ENCODE measurements at places on chromosomes 7 and 10.

GRCh38 chr10:16848562-16849154 is 31.4 kb upstream of the RSU1 start:
- DNase-seq: no peak

- no peak for DNase-seq
These were observed 142.2 kb upstream of the VWC2 start for GRCh38 chr7:49631071-49631815.

DNA sequence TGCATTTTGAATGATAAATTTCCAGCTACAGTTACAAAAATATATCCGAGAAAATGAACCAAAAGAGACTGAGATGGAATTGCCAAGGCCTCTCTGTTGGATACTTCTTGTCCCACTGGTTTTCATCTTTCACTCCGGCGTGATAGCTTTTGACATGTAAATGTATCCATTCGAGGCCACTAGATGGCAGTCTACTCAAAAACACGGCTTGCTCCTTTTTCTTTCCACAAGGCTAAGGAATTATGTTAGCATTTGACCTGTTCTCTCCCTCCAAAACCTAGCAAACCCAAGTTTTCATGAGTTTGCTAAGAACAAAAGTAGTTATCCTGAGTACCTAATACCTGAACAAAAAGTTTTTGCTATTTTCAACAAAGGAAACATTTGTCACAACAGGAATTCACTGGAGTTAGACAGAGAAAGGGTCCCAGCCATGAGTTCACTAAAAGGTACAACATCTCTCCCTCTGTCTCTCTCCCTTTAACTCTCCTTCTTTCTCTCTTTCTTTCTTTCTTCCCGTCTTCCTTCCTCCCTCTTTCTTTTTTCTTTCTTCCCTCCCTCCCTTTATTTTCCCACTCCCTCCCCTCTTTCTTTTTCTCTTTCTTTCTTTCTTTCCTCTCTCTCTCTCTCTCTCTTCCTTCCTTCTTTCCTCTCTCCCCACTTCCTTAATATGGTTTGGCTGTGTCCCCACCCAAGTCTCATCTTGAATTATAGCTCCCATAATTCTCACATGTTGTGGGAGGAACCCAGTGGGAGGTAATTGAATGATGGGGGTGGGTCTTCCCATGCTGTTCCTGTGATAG is 207.9 kb upstream of the MYO3A start:
- no peak for DNase-seq

DNA sequence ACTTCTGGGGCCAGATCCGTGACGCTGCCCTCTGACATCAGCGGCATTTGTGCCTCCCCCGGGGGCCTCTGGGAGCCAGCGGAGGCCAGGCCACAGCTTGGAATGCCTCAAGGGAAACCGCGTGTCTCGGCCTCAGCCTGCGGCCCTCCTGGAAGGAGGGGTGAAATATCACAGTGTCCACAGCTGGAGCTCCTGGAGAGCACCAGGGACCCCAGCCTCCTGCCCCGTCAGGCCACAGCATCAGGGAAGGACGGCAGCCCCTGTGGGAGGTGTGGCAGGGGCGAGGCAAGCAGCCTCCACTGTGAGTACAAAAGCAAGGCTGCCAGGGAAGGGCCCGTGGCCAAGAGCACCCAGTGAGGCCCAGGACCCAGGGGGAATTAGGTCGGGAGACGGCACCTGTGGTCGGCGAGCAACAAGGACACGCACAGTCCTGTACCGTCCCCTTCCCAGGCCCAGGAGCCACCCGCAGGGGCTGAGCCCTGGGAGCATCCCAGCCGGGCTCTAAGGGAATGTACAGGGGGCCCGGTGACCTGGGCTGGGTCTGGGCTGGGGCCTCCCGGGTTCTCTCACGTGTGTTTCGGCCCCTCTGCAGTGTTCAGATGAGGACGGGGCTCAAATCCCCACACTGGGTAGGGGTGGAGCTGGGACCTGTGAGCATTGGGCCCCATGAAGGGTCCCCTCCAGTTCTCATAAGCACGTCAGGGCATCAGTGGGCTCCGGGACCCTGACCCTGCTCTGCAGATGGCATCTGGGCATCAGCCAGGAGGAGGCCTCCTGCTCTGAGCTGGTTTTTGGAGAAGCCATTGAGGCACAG is 18.7 kb upstream of the KNDC1 start:
- DNase-seq: no peak

- DNase-seq: no peak
These were observed 16.4 kb upstream of the FOXK1 start for GRCh38 chr7:4665661-4666060.

DNA sequence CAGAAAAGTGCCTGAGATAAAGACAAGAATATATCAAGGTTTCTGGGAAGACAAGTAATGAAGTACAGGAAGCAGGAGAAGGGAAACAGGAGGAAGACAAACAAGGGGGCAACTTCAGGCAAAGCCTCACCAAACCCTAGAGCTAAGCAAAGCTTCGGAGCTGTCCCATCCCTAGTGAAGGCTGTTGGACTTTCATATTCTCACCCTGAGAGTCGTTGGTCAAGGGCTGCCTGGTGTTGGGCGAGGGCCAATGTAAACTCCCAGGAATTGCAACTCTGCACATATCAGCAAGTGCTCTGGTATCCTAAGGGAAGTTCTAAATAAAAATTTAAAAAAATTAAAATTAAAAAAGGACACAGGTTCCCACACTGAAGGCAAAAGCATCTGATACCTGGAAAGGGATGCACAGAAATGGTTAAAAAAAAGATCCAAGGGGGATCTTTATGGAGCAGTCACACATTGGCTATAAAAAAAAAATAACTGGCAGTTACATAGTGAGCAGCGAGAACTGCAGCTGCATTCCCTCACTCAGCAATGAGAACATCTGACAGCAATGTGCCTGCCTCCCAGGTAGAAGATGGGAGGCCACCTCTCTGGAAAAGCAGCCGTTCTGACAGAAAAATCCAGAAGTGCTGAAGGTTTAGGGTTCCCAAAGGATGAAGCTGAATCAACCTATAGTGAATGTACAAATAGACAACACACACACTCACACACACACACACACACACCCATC is 304.7 kb downstream of the WDR11 start:
- DNase-seq: no peak

- no peak for DNase-seq
These were observed 24.2 kb upstream of the LIPN start for GRCh38 chr10:88735661-88736060.

- no peak for DNase-seq
These were observed 61.5 kb downstream of the RAMP3 start for GRCh38 chr7:45219130-45219529.

DNA sequence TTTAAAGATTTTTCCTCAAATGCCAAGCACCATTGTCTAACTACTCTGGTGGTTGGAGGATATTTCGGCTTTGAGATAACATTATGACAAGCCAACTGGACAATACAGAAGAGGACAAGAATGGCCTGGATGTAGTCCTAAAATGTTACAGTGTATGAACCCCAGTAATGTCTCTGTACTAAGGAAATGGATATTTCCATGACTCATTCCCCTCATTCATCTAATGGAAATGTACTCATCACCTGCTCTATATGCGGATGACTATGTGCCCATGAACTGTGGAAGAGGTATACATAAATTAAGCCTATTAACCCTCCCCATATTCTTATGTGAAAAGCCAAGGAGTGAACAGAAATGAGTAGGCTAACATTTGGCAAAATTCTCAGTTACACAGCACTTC is 207.9 kb downstream of the CACNA2D1 start:
- no peak for DNase-seq

DNA sequence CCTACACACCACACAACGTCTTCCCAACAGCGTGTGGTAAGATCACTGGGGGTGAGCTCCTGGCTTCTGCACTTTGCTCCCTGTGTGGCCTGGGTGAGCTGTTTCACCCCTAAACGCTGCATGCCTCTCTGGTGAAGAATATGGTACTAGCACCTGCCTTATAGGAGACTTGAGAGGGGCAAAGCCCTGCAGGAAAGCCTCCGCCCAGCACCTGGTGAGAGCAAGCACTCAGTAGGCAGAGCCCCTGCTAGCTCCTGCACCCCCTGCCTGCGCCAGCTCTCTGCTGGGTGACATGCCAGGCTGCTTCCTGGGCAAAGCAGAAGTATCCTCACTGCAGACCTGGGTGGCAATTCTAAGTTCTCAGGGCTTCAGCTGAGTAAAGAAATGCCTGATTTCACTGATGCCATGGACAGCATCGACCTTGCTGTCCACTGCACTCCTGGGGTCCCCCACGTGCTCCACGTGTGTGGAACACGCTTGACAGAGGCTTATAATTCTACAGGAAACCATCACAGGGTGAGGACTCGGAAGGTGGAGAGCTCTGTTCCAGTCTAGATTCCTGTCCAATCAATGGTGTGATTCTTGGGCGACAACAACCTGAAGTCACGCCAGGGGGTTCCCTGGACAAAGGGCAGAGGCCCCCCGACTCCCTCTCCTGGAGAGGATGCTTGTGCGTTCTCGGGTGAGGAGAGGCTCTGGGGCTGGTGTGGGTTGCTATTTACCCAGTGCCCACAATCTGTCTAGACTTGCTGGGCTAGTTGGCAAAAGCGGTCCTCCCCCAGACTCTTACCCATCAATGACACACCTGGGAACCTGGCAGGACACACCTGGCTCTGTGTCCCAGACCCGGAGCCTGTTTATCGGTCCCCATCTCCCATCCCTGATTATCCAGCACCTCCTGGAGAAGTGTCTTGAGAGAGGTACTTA is 5.0 kb upstream of the CALML5 start:
- DNase-seq: no peak

DNA sequence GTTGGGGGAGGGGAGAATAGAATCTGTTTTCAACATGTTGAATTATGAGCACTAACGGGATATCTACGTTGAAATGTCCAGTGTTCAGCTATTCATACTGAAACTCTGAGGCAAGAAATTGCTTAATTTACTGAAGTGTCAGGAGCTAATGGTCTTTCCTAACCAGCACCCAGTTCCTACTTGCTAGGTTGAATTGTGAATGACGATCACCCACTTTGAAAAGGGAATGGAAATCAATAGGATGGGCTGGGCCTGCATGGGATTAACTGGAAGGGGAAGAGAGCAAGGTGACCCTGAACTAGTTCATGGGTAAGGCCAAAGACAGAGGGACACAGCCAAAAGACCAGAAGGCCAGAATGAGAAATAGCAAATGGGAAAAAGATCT is 51.3 kb downstream of the HIPK2 start:
- DNase-seq: no peak

Data from activated naive CD8-positive, alpha-beta T cell treated with anti-CD3 and anti-CD28 coated beads for 36 hours (primary cell).